Globus pallidus (tissue), 1 donor: ENCODE measurements at places on chromosomes 3 and 15.

GRCh38 chr3:74535281-74535680 is 79.2 kb downstream of the CNTN3 start:
- no peak for DNase-seq

DNA sequence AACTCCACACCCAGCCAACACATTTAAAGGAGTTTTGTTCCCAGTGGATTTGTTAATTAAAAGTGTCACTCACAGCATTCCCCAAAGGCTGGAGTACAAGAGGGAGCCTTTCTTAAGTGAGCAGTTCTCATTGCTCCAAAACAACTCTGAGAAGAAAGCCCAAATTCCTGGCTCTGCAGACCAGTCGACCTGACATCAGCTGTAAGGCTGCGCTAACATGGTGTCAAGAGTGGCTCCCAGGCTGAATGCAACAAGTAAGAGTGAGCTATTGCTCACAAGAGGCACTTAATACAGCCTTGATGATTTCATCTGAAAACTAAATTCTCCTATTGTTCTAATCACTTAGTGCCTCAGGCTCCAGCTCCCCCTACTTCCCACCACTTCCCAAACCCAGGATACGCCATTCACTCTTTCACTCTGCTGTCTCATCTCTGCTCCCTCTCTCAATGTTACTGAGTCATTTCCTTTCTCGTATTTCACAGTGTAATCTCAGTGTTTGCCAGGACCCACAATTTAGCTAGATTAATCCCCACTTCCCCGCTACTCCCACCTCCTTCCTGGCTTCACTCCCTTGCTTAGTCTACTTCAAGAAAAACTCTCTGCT is 81.8 kb downstream of the WWTR1 start:
- DNase-seq, result peak; percentile 38

- DNase-seq, result no peak
Observed at GRCh38 chr15:23578521-23579150, 13.2 kb downstream of the MKRN3 start.

- DNase-seq, result no peak
Observed at GRCh38 chr15:80208758-80209734, 43.0 kb downstream of the CTXND1 start.

DNA sequence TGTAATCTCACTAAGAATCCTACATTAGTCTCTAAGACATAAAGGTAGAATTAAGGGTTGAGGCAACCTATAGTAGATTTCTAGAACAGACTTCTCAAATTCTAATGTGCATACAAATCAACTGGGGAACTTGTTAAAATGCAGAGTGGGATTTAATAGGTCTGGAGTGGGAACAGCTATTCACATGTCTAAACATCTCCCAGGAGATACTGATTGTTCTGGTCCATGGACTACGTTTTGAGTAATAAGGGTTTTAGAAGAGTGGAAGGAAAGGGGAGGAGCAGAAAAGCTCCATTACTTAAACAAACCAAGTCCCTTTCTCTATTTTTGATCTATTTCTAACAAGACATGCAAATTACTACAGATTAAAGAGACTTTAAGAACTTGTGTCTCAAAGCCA is 524.8 kb downstream of the TUSC7 start:
- DNase-seq, result peak; percentile 34

GRCh38 chr15:57662802-57663201 is 43.7 kb upstream of the POLR2M start:
- no peak for DNase-seq

- DNase-seq, result no peak
Observed at GRCh38 chr3:46435081-46435726, 28.1 kb downstream of the CCRL2 start.

GRCh38 chr15:99050328-99050980 is 42.9 kb upstream of the PGPEP1L start:
- DNase-seq, result no peak

GRCh38 chr3:144096016-144096415 is 124.4 kb downstream of the DIPK2A start:
- DNase-seq, result no peak

- peak; percentile 53 for DNase-seq
Observed at GRCh38 chr15:71440489-71441110, 325.3 kb downstream of the THSD4 start.
